ENCODE measurements at places on chromosomes 6 and 20. TPM values are rescaled to one million over a fixed set of nuclear protein-coding genes. Genes with fewer than 3 reads are reported as not detected.

Gene DEFB132
- not detected for polyA plus RNA-seq

Gene HDGFL1
- not detected for polyA plus RNA-seq

Gene PAX1
- not detected for polyA plus RNA-seq

Gene SCRT2
- polyA plus RNA-seq = not detected

Gene SYCP2L
- polyA plus RNA-seq = not detected

Gene CTSZ
- polyA plus RNA-seq = 3.2 TPM

- no peak overlapping the region for H3K27ac ChIP-seq
- H3K4me1 ChIP-seq = no peaks in the 10 kb centered on the region
- H3K4me3 ChIP-seq = no peak overlapping the region
- H3K36me3 ChIP-seq = no peaks in the 10 kb centered on the region
- no peaks in the 10 kb centered on the region for H3K27me3 ChIP-seq
- no peak for DNase-seq
Measured at GRCh38 chr6:163745536-163746400, 331.2 kb downstream of the QKI start.

DNA sequence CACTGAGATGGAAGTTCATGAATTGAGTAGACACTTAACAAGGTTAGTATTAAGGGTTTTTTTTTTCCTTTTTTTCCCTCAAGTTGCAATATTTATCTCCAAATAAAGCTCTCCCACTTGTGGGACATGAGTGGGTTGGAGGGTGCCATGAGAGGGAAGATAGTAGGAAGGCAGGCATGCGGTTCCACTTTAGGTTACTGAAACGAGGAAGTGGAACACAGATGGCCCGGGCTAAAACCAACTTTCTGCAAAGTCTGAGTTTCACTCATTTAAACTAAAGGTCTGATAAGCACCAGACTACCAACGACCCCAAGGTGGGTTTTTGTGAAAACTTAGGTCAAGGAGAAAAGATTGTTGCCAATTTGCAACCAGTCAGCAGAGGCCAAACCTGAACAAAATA is 42.2 kb downstream of the TBC1D7 start:
- no peaks in the 10 kb centered on the region for H3K4me1 ChIP-seq
- no peak overlapping the region for H3K27ac ChIP-seq
- no peak overlapping the region for H3K4me3 ChIP-seq
- H3K36me3 ChIP-seq = no peaks in the 10 kb centered on the region
- H3K27me3 ChIP-seq = no peaks in the 10 kb centered on the region

DNA sequence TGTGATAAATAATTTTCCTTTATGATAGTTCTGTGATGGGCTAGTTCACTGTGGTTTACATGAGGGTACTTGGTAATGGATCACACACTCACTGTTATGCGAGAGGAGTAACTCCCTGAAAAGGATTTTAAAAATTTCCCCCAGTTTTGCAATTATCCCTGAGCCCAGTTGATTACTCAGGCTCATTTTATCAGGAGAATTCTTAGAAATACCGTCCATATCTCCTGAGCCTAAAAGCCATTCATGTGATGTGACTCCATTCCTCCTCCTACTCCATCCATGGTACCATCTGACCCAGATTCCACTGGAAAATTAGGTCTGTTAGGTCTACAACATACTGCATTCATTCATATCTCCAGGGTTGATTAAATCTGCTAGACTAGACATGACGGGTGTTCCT is 16.4 kb upstream of the IBTK start:
- no peak overlapping the region for H3K27ac ChIP-seq
- no peak overlapping the region for H3K4me3 ChIP-seq
- no peak for DNase-seq

DNA sequence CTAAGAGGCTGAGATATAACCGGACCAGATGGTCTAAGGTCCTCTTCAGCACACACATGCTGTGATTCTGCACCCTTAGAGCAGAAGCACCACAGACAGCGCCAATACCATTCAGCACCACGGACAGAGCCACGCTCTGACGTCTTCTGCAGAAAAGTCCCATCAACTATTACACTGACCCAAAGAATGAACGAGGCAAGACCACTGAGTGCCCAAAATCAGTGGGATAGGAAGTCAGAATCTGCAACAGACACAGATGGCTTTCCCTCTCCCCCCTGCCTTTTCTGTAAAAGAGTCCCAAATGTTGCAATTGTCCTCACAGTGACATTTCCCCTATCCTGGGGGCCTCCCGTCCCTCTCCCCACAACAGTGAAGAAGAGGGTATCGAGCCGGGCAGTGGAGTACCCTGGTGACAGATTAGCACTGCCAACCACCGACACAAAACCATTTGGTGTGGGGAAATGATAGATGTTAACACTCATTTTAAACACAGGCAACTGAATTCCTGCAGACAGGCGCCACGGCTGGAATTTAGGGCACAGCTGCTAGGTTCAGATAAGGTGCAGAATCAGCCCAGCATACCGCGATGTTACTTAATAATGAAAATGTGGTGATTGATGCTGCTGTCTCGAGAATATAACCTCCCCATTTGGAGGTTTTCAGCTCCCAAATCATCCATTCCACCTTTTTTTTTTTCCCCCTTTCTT is 66.6 kb upstream of the CTNNBL1 start:
- H3K36me3 ChIP-seq = no peaks in the 10 kb centered on the region
- H3K4me1 ChIP-seq = no peaks in the 10 kb centered on the region
- peaks cover 9% of the 10 kb centered on the region for H3K27me3 ChIP-seq
- DNase-seq = peak; percentile 38
- H3K27ac ChIP-seq = no peak overlapping the region

- no peaks in the 10 kb centered on the region for H3K4me1 ChIP-seq
- peaks cover 53% of the 10 kb centered on the region for H3K36me3 ChIP-seq
- no peak overlapping the region for H3K4me3 ChIP-seq
- no peaks in the 10 kb centered on the region for H3K27me3 ChIP-seq
- DNase-seq = no peak
Measured at GRCh38 chr6:18161431-18161830, 6.2 kb downstream of the KDM1B start.

GRCh38 chr6:76697585-76697984 is 625.1 kb upstream of the IMPG1 start:
- H3K4me1 ChIP-seq = no peaks in the 10 kb centered on the region
- H3K36me3 ChIP-seq = no peaks in the 10 kb centered on the region
- no peak for DNase-seq
- H3K4me3 ChIP-seq = no peak overlapping the region
- no peaks in the 10 kb centered on the region for H3K27me3 ChIP-seq

DNA sequence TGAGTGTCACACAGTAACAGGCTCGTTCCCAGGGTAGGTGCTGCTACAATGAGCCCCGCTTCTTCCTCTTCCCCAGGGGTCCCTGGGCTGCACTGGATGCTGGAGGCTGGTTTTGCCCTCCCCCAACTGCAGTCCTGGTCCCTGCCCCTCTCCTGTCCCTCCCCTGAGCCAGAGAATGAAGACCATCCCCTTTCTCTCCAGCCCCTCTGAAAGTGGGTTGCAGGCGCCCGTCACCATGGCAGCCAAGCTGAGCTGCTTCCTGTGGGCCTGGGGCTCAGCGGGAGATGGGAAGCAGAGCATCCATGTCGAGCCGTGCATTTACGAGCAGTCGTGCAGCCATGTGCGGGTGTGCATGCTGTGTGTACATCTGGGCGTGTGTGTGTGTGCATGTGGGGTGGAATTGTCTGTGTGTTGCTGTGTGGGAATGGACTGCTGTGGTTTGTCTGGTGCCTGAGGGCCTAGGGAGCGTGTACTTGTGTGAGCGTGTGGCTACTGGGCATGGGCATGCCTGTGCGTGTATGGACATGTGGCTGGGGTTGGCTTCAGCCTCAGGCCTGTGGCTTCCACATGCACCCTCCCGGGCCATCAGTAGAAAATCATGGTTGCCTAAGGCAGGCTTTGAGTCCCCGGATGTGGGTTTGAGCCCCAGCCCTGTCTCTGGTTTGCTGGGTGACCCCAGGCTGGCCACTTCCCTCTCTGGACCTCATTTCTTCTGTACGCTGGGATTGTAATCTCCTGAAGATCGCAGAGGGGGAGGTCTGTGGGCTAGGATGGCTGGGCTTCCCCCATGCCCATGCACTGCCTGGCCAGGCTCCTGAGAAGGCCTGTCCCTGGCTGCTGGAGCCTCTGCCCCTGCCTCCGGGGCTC is 48.8 kb downstream of the SRC start:
- no peak overlapping the region for H3K4me3 ChIP-seq
- H3K36me3 ChIP-seq = no peaks in the 10 kb centered on the region
- no peaks in the 10 kb centered on the region for H3K4me1 ChIP-seq
- no peak overlapping the region for H3K27ac ChIP-seq
- DNase-seq = no peak

- peak overlapping the region; percentile 84 for H3K27ac ChIP-seq
- H3K4me1 ChIP-seq = peaks cover 58% of the 10 kb centered on the region
- no peaks in the 10 kb centered on the region for H3K27me3 ChIP-seq
- DNase-seq = peak; percentile 68
- H3K36me3 ChIP-seq = peaks cover 30% of the 10 kb centered on the region
- peak overlapping the region; percentile 94 for H3K4me3 ChIP-seq
Measured at GRCh38 chr6:159691133-159691962, 1.7 kb downstream of the SOD2 start.

DNA sequence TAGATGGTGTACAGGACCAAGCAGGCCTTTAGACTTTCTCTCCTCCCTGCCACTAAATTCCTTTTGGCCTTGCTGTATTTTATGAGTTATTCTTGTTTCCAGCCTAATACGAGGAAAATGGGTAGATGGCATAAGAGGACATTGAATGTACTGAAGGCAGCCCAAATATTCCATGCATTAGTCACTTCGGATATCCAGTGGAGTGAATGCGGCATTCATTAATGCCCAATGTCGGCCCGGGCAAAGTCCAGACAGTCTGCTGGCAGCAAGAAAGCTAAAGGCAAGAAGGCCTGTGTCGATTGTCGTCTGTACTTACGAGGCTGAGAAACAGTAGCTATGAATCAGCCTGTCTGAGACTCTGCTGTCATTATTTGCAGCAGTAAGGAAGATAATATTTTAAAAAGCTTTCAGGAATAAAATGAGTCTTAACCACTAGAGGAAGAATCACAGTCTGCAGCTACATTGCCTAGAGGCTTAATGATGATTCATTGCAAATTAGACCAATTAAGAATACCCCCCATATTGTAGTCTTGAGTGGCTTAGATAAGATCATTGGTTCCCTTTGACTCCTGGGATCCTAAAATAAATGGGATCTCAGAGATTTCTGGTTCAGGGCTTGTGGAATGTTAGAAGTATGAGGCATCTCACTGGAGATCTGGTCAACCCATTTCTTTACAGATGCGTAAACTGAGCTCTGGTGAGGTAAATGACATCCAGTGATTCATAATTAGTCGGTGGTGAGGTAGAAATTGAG is 534.1 kb upstream of the JAG1 start:
- H3K27me3 ChIP-seq = no peaks in the 10 kb centered on the region
- no peak for DNase-seq
- no peak overlapping the region for H3K27ac ChIP-seq
- no peaks in the 10 kb centered on the region for H3K4me1 ChIP-seq
- H3K36me3 ChIP-seq = no peaks in the 10 kb centered on the region

Data from CD4-positive, CD25-positive, alpha-beta regulatory T cell (primary cell).